ENCODE measurements at places on chromosomes 5 and 9.

GRCh38 chr9:137268538-137269201, 8.9 kb upstream of the TOR4A start:
- H3K4me3 ChIP-seq = no peak overlapping the region
- H3K27ac ChIP-seq = peak overlapping the region; percentile 26
- peaks cover 34% of the 10 kb centered on the region for H3K36me3 ChIP-seq
- H3K4me1 ChIP-seq = peaks cover 24% of the 10 kb centered on the region

DNA sequence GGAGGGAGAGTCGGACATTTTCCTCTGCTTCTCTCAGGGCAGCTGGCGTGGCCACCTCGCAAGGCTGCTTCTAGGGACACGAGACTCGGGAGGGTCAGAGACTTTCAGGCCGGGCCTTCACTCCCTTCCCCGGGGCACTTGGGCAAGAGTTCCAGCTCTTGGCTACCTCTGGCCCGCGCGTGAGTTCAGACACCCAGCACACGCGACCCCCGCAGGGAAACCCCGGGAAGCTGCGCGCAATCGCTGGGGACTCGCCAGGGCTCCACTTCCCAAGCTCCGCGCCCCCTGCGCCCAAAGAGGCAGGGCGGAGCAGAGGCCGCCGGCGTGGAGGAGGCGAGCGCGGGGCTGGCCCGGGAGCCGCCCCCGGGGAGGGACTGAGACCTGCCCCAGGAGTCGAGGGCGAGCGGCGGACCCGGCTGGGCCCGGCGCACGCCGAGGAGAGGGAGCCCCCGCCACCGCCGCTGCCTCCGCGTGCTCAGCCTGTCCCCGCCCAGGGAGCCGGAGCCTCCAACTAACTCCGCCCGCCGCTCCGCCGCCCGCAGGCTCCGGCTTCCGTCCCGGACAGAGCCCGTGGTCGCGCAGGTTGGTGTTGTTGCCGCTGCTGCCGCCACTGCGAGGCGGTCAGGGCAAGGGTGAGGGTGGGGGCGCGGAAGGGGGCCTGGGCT, at the start of gene PAM:
Gene PAM (plus strand): TSS at position 539 of the 665 bp plus-strand sequence. CDS start 110,891 bp downstream, outside the sequence.
- H3K4me1 ChIP-seq = peaks cover 34% of the 10 kb centered on the region
- H3K36me3 ChIP-seq = no peaks in the 10 kb centered on the region
- H3K27ac ChIP-seq = peak within 1 kb of the TSS; percentile 88

DNA sequence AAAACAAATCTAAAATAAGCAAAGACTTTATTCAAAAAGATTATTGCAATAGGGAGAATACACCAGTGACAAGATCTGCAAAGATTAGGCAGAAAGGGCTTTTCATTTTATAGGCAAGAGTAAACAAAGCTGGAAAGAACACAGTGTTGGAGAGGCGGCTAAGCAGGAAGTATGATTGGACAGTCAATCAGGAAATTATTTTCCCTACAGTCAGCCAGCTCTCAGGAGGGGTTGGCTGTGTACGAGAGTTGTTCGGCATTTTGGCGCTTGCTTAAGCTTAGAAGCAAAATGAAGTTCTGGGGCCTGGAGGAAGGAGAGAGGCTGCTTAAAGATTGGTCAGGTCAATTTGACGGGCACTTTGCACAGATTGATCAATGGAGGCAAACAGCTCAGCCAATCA, 1030.5 kb downstream of the TLE4 start:
- H3K27ac ChIP-seq = no peak overlapping the region
- H3K36me3 ChIP-seq = no peaks in the 10 kb centered on the region
- no peaks in the 10 kb centered on the region for H3K27me3 ChIP-seq
- H3K4me1 ChIP-seq = no peaks in the 10 kb centered on the region

DNA sequence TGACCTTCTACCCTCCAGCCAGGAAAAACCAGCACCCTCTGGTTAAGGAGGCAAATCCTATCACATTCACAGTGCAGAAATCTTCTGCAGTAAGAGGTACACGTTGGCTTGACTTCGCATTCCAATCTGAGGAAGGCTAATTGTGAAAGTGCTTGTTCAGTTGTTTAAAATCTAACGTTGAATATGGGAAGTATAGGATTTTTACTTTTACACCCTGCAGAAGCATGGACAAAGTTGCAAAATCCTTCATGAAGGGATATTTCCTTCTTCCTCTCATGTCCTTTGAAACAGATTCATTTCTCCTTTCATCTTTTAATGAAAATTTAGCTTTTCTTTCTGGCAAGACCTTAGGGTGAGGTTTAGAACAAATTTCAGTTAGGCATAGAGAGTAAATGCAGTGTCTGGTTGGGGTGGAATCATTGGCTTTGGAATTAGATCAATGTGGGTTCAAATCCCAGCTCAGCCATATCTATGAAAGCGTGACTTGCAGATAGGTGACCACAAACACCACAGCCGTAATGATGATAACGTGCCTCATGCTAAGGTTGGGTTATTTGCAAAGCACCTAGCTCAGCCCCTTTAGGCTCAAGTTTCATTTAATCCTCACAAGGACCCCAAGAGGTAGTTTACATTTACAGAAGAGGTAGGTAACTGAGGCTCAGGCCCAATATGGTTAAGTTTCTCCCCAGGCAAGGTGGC, 42.2 kb upstream of the C5orf58 start:
- no peaks in the 10 kb centered on the region for H3K36me3 ChIP-seq
- H3K4me1 ChIP-seq = no peaks in the 10 kb centered on the region
- H3K27me3 ChIP-seq = peaks cover 3% of the 10 kb centered on the region
- no peak overlapping the region for H3K4me3 ChIP-seq
- no peak overlapping the region for H3K27ac ChIP-seq

DNA sequence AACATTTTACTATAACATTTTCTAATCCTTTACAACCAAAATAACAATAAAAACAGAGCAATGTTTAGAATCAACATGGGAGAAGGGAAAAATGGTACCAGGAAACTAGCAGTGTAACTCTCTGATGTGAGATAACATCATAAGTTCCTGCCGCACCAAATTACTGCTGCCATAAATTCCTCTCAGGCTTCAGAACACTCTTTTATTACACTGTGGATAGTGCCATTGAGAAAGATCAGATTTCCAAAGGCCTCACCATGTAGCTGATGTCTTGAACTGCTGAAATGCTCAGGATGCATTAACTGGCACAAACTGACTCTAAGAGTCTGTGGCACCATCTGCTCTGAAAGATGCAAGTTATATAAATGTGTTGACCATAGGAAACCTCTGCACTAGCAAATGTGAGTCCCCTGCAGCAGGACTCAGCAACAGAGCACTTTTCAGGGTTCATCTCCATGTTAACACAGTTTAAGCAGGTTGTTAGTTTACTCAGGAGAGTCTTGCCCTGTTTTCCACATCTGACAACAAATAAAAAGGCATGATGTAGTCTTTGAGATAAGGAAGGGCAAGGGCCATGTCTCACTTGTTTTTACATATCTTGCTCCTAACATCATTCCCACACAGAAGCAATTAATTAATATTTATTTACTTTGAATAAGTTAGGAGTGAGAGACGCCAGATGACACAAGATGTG, 218.1 kb downstream of the CETN3 start:
- H3K4me3 ChIP-seq = no peak overlapping the region
- no peak overlapping the region for H3K27ac ChIP-seq
- DNase-seq = no peak
- H3K4me1 ChIP-seq = no peaks in the 10 kb centered on the region
- H3K27me3 ChIP-seq = no peaks in the 10 kb centered on the region

DNA sequence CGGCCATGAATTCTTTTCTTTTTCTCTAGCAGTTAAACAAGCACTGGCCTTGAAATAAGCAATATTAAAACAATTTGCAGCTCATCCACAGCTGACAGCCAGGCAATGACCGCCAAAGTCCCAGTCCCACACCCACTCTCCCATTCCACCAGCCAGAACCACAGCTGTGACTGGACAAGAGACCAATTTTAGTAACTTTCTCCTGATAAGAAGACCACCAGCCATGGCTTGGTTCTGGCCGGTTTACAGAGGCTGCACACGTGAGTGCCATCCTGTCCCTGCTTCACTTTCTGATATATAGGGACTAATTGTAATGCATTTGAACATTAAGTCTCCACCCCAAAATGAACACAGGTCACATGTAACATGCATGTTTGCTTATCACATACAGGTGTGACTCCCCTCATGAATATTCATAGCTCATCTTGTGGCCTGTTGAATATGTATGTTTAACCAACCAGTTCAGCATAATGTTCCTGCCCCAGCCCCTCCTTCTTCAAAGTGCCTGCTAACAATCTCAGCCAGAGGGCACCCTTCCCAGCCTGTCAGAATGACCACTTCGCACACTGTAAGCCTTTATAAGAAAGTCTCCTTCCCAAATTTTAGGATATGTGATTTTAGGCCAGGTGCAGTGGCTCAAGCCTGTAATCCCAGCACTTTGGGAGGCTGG, 23.9 kb upstream of the FANCC start:
- no peak overlapping the region for H3K27ac ChIP-seq
- H3K27me3 ChIP-seq = peaks cover 3% of the 10 kb centered on the region
- no peak overlapping the region for H3K4me3 ChIP-seq
- no peak for DNase-seq
- H3K4me1 ChIP-seq = peaks cover 11% of the 10 kb centered on the region
- H3K36me3 ChIP-seq = no peaks in the 10 kb centered on the region

- no peak overlapping the region for H3K4me3 ChIP-seq
- DNase-seq = no peak
- no peak overlapping the region for H3K27ac ChIP-seq
- peaks cover 5% of the 10 kb centered on the region for H3K36me3 ChIP-seq
- H3K27me3 ChIP-seq = no peaks in the 10 kb centered on the region
These were observed 3.6 kb upstream of the TRIM32 start for GRCh38 chr9:116683535-116683934.

DNA sequence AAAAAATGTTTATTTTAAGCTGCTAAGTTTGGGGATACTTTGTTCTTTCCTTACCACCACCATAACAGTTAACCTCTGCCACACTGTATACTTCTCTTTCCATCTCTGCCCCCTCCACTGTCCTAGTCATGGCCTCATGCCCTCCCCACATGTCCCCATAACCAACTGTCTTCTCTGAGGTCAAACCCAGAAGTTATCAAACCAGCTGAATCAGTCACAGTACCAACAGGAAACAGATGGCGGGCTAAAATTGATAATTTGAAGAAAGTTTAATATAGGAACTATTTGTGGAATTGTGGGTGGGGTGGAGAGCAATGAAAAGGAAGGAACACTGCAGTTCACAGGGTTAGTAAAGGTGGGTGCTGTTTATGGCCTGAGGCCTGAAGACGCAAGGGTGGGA, 5.7 kb upstream of the DCTN4 start:
- no peak overlapping the region for H3K4me3 ChIP-seq
- no peaks in the 10 kb centered on the region for H3K27me3 ChIP-seq
- no peak overlapping the region for H3K27ac ChIP-seq
- H3K36me3 ChIP-seq = no peaks in the 10 kb centered on the region
- H3K4me1 ChIP-seq = peaks cover 11% of the 10 kb centered on the region

DNA sequence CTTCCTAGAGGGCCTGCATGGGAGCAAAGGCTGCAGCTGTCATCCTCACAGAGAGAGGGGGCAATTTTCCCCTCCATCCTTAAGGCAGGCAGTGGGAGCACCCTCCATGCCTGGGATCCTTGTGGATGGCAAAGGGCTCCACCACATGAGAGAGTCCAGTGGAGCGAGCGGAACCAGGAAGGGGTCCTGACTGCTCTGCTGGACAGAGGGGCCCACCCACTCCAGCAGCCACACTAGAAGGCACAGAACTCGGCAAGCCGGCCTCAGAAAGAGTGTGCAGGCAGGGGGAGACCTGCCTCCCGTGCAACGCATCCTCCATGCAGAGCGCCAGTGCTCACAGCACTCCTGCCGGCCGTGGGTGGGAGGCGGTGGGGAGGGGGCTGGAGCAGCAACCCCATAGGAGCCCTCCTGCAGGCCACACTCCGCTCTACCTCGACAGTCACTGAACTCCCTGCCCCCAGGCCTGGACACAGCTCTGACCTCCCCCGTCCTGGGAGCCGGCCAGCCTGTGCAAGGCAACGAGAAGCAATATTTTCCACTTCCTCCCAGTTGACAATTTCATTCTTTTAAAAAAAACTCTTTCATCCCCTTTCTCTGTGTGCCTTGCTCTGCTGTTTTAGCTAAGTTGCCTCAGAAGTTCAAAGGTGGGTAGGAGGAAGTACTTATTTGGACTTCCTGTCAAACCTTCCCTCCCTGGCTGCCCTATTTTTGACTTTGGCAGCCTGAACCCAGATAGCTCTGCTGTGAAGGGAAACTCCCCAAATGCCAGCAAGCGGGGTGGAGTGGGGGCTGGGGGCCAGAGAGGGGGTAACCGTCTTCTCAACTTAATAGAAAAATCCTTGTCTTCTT, 5.3 kb upstream of the LCP2 start:
- peak overlapping the region; percentile 97 for H3K27ac ChIP-seq
- H3K4me1 ChIP-seq = peaks cover 78% of the 10 kb centered on the region
- H3K27me3 ChIP-seq = no peaks in the 10 kb centered on the region

DNA sequence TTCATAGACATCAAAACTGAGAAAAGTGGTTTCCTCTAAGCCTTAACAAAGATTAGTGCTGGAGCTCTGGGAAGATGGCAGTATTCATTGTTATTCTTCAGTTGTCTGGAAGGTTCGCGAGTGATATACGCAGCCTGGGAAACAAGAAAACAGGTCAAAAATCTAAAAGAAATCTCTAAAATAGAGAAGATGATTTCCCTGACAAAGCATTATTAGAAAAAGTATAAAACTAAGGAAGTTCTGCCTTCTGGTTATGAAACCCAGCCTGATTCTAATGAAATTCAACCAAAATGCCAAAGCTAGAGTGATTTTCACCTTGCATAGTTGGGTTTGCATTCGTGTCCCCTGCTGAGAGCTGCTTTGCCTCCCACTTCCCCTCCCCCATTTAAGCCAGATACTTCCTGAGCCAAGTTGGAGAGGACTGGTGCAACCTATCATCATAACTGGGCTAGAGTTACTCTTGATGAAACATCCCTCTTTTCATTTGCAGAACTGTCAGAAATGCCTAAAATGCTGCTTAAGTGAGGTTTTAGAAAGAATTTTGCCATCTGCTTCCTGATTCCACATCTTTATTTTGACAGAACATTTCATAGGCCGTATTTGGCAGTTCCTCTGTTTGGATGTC, 48.4 kb downstream of the NDFIP1 start:
- peaks cover 8% of the 10 kb centered on the region for H3K36me3 ChIP-seq
- H3K27ac ChIP-seq = no peak overlapping the region
- H3K4me1 ChIP-seq = peaks cover 2% of the 10 kb centered on the region
- H3K4me3 ChIP-seq = no peak overlapping the region
- DNase-seq = no peak
- H3K27me3 ChIP-seq = no peaks in the 10 kb centered on the region

- no peak for DNase-seq
- no peaks in the 10 kb centered on the region for H3K27me3 ChIP-seq
- peak overlapping the region; percentile 63 for H3K27ac ChIP-seq
- H3K4me1 ChIP-seq = peaks cover 60% of the 10 kb centered on the region
- peaks cover 25% of the 10 kb centered on the region for H3K36me3 ChIP-seq
These were observed 10.2 kb downstream of the AQP3 start for GRCh38 chr9:33437205-33437604.

DNA sequence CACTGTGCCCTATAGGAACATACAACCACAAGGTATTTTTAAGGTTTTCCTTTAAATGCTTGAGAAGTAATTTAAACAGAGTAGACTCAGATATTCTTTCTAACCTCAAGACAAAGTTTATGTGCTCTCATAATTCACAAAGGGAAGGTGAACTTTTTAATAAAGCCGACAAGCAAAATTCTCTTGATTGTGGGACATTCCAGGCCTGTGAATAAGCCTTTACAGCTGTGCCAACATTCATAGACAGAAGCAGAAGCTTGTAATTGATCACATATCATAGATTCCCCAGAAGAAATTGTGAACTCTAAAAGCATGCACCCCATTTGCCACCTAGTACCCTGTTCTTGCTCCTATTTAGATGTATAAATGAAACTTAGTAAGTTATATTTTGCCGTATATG, 1107.8 kb upstream of the SEMA6A start:
- no peaks in the 10 kb centered on the region for H3K4me1 ChIP-seq
- DNase-seq = no peak
- no peak overlapping the region for H3K4me3 ChIP-seq
- H3K36me3 ChIP-seq = no peaks in the 10 kb centered on the region
- no peaks in the 10 kb centered on the region for H3K27me3 ChIP-seq

- H3K27me3 ChIP-seq = no peaks in the 10 kb centered on the region
- peaks cover 19% of the 10 kb centered on the region for H3K36me3 ChIP-seq
- H3K4me3 ChIP-seq = no peak overlapping the region
- DNase-seq = no peak
These were observed 43.2 kb downstream of the PSMB7 start for GRCh38 chr9:124372038-124372437.
